ENCODE measurements at places on chromosomes 5 and 9.

DNA sequence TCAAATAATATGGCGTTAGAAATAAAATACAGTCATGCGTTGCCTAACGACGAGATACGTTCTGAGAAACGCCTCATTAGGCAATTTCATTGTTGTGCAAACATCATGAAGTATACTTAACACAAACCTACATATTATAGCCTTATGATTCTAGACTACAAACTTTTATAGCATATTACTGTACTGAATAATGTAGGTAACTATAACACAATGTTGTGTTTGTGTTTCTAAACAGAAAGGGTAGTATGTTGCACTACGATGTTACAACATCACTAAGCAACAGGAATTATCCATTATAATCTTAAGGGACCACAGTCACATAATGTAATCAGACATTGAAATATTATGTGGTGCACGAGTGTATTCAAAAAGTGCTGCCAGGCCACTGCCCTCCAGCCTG, 3.0 kb upstream of the SMC2 start:
- H3K4me1 ChIP-seq, result peaks cover 30% of the 10 kb centered on the region
- no peak for DNase-seq
- no peaks in the 10 kb centered on the region for H3K27me3 ChIP-seq
- no peaks in the 10 kb centered on the region for H3K36me3 ChIP-seq

- no peaks in the 10 kb centered on the region for H3K27me3 ChIP-seq
- DNase-seq, result no peak
- H3K27ac ChIP-seq, result no peak overlapping the region
These were observed 21.0 kb downstream of the NIPBL start for GRCh38 chr5:36897616-36898015.

DNA sequence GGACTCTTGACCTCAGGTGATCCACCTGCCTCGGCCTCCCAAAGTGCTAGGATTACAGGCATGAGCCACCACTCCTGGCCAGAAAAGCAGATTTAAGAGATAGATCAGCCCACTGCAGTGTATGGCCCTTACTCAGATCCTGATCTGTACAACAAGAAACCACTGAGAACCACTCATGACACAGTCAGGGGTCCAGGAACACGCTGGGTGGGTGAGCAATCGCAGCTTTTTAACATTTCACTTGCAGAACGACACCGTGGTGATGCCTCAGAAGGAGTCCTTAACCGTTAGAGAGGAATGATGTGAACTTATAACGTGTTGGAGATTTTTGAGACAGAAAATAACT, 45.3 kb upstream of the NSMF start:
- no peak overlapping the region for H3K4me3 ChIP-seq
- no peaks in the 10 kb centered on the region for H3K4me1 ChIP-seq
- no peak for DNase-seq
- no peaks in the 10 kb centered on the region for H3K27me3 ChIP-seq

- H3K4me3 ChIP-seq, result no peak overlapping the region
- H3K27me3 ChIP-seq, result no peaks in the 10 kb centered on the region
- DNase-seq, result no peak
- H3K36me3 ChIP-seq, result no peaks in the 10 kb centered on the region
- H3K4me1 ChIP-seq, result no peaks in the 10 kb centered on the region
These were observed 588.6 kb upstream of the MEF2C start for GRCh38 chr5:89471541-89471940.

GRCh38 chr5:141848744-141849414, 29.3 kb downstream of the PCDH1 start:
- H3K27me3 ChIP-seq, result no peaks in the 10 kb centered on the region
- peak overlapping the region; percentile 85 for H3K4me3 ChIP-seq
- peak overlapping the region; percentile 97 for H3K27ac ChIP-seq
- DNase-seq, result peak; percentile 76
- no peaks in the 10 kb centered on the region for H3K36me3 ChIP-seq

GRCh38 chr5:168674893-168675482, 95.8 kb upstream of the PANK3 start:
- H3K4me1 ChIP-seq, result no peaks in the 10 kb centered on the region
- no peak overlapping the region for H3K4me3 ChIP-seq
- DNase-seq, result no peak
- no peaks in the 10 kb centered on the region for H3K27me3 ChIP-seq
- H3K36me3 ChIP-seq, result no peaks in the 10 kb centered on the region
- H3K27ac ChIP-seq, result no peak overlapping the region

GRCh38 chr5:135921388-135921787, 25.7 kb upstream of the IL9 start:
- no peak overlapping the region for H3K4me3 ChIP-seq
- no peak for DNase-seq
- no peaks in the 10 kb centered on the region for H3K4me1 ChIP-seq
- peaks cover 20% of the 10 kb centered on the region for H3K27me3 ChIP-seq
- H3K36me3 ChIP-seq, result no peaks in the 10 kb centered on the region
- H3K27ac ChIP-seq, result no peak overlapping the region

GRCh38 chr5:112143690-112144089, 275.4 kb downstream of the EPB41L4A start:
- H3K27me3 ChIP-seq, result no peaks in the 10 kb centered on the region
- no peak for DNase-seq
- H3K27ac ChIP-seq, result no peak overlapping the region
- H3K36me3 ChIP-seq, result no peaks in the 10 kb centered on the region
- H3K4me1 ChIP-seq, result peaks cover 32% of the 10 kb centered on the region
- H3K4me3 ChIP-seq, result no peak overlapping the region

DNA sequence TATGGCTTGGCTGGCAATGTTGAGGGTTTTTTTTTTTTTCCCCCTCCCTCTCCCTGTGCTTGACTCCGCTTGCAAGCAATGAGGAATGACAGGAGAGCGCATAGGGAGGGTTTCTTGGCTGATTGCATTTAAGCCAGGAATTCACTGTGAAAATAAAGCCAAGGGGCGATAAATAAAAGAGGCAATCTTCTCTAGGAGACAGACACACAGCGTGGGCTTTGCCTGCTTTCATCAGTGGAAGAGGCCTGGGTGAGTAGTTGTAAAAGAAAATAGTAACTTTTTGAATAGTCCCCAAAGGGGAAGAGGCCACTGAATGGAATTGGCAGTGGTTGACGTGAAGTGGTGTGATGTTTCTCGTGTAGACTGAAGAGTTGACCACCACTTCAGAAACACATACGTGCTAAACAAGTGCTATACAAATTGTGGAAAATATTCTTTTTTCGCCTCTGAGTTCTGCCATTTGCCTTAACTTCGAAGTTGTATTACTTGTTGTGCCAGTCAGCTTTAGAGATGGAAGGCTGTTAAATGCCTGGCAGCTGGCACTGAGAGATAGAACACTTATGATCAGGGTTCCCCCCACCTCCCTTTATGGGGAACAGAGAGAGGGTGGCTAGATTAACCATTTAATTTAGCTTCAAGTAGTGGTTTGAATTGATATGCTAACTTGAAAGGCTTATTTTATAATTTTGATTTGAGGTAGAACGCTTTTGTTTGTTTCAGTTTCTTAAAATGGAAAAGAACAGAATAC, 3.0 kb downstream of the ZSWIM6 start:
- H3K4me1 ChIP-seq, result peaks cover 21% of the 10 kb centered on the region
- peak overlapping the region; percentile 91 for H3K4me3 ChIP-seq
- H3K27ac ChIP-seq, result no peak overlapping the region
- DNase-seq, result no peak
- no peaks in the 10 kb centered on the region for H3K36me3 ChIP-seq
- H3K27me3 ChIP-seq, result no peaks in the 10 kb centered on the region

GRCh38 chr9:69937833-69938535, 105.7 kb upstream of the MAMDC2 start:
- no peaks in the 10 kb centered on the region for H3K27me3 ChIP-seq
- no peak for DNase-seq
- no peak overlapping the region for H3K4me3 ChIP-seq
- H3K4me1 ChIP-seq, result no peaks in the 10 kb centered on the region
- H3K27ac ChIP-seq, result no peak overlapping the region
- H3K36me3 ChIP-seq, result no peaks in the 10 kb centered on the region

DNA sequence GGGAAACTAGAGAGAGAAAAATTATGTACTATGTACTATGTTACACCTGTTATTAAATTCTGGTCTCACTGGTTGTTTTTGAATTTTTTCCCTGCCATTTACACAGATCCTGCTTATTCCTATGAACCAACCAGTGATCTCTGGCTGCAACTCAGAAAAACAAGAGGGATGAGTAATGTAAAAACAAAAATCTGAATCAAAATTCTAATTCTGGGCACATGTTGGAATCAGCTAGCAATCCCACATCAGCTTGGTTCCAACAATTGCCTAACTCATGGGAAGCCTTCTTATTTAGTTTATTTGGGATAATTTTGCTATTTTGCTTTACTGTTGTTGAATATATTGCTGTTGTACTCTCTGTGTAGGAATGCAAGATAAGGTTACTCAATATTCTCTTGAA, 78.3 kb downstream of the PLK2 start:
- H3K27me3 ChIP-seq, result no peaks in the 10 kb centered on the region
- no peak overlapping the region for H3K4me3 ChIP-seq
- no peak overlapping the region for H3K27ac ChIP-seq
- DNase-seq, result no peak

Data from lower lobe of right lung (tissue), 2 donors.